ENCODE measurements at places on chromosomes 1 and 21.

GRCh38 chr1:240343966-240344365 is 252.3 kb downstream of the FMN2 start:
- DNase-seq = no peak

- DNase-seq = no peak
Measured at GRCh38 chr21:33989440-33989839, 73.8 kb upstream of the ATP5PO start.

- DNase-seq = no peak
Measured at GRCh38 chr1:200150721-200151120, 123.2 kb downstream of the NR5A2 start.

DNA sequence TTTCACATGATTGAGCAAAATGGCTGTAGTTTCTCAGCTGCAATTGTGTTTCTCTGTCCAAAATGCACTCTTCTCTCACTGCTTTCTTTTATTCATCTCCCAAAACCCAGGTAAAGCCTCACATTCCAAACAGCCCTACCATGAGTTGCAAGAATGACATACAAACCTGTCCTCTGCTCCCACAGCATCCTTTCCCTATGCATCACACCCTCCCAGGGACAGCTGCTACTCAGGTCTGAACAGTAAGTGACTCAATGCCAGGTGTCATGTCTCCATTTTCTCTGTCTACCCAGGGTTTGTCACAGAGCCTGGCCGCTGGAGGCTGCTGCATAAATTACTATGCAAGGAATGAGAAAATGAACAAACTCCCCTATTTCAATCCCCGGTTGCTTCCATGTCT is 118.5 kb downstream of the PLD5 start:
- no peak for DNase-seq

DNA sequence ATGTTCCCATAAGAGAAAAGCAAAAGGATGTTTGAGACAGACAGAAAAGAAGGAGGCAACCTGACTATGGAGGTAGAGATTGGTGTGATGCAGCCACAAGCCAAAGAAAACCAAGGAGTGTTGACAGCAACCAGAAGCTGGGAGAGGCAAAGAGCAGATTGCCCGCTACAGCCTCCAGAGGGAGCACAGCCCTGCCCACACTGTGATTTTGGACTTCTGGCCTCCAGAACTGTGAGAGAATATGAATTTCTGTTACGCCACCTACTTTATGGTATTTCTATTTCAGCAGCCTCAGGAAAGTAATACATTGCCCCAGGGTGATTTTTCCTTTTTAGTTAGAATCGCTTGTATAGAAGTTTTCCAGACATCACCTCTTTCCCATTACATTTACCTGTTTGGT is 28.4 kb downstream of the SLAMF6 start:
- DNase-seq = no peak

DNA sequence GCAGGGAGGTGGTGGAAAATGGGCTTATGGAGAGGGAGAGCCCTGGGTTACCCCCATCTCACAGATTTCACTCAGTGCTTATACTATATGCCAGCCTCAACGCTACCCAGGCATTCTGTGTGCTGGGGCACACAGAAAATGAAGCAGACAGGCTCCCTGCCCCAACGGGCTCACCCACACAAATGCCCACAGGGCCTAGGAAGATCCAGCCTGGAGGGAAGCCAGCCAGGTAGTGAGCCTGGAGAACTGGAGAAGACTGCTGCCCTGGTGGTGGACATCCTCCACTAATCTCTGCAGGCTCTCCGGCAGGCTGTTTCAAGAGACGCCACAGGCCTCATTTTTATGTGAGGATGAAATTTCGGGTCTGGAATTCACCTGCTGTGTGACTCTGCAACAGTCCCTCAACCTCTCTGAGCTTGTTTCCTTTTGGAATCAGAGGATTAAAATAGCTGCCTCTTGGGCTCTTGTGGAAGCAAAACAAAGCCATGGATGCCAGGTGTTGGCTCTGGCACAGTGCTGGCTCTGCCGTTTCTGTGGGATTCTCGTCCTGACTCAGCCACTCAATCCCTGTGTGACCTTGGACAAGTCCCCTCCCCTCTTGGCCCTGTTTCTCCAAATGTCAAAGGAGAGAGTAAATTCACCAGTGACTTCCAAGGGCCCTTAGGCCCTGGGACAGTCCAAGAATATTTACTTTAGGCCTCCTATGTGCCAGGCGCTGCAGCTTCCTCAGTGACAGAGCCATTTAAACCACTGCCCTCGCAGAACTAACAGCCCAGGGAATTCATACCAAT is 3.6 kb downstream of the PAQR7 start:
- DNase-seq = no peak
